ENCODE measurements at places on chromosomes 7 and 10. TPM values are rescaled to one million over a fixed set of nuclear protein-coding genes. Genes with fewer than 3 reads are reported as not detected.
A peak's percentile ranks its signal among the peaks of the same experiment; 100 is the strongest.

PIK3CG gene
- 3.3 TPM for total RNA-seq

- no peaks in the 10 kb centered on the region for H3K36me3 ChIP-seq
- H3K27me3 ChIP-seq: no peaks in the 10 kb centered on the region
- DNase-seq: no peak
- no peak overlapping the region for H3K4me3 ChIP-seq
- H3K27ac ChIP-seq: no peak overlapping the region
These were observed 112.0 kb downstream of the PDE1C start for GRCh38 chr7:31958226-31958625.

DNA sequence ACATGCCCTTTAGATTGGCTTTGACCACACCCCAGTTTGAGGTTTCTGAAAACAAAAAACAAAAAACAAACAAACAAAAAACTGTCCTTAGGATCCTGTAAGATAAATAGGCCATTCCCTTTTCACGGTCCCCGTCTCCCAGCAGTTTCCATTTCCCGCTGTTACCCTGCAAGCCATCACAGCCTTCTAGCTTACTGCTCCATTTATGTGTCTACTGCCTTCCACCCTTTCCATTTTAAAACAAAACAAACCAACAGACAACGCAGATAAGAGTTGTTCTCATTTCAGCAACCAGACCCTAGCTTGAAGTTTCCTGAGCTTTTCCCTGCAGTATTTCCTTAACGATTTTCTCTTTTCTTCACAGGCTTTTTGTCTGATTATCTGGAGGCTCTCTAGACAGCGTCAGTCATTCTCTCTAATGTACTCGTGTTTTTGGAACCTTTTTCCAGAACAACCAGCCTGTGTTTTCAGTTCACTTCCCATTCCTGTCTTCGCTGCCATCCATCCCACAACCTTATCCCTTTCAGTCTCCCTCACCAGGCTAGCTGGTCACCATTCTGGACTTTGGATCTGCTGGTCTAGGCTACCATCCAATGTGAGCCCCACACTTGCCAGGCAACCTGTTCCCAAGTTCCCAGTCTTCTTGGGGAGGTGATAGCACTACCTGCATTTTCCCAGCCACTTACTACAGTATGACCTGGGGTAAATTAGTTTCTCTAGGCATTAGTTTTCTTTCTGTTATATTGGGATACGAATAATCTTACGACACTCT, 317.3 kb upstream of the FZD1 start:
- no peak overlapping the region for H3K4me3 ChIP-seq
- no peaks in the 10 kb centered on the region for H3K36me3 ChIP-seq
- H3K27me3 ChIP-seq: no peaks in the 10 kb centered on the region
- H3K27ac ChIP-seq: no peak overlapping the region
- no peaks in the 10 kb centered on the region for H3K4me1 ChIP-seq

PHKG1 gene
- total RNA-seq: 1.7 TPM

GRCh38 chr7:146146831-146147486, 30.4 kb downstream of the CNTNAP2 start:
- no peaks in the 10 kb centered on the region for H3K27me3 ChIP-seq
- H3K4me3 ChIP-seq: no peak overlapping the region
- DNase-seq: no peak
- no peak overlapping the region for H3K27ac ChIP-seq
- H3K36me3 ChIP-seq: no peaks in the 10 kb centered on the region
- H3K4me1 ChIP-seq: no peaks in the 10 kb centered on the region

DNA sequence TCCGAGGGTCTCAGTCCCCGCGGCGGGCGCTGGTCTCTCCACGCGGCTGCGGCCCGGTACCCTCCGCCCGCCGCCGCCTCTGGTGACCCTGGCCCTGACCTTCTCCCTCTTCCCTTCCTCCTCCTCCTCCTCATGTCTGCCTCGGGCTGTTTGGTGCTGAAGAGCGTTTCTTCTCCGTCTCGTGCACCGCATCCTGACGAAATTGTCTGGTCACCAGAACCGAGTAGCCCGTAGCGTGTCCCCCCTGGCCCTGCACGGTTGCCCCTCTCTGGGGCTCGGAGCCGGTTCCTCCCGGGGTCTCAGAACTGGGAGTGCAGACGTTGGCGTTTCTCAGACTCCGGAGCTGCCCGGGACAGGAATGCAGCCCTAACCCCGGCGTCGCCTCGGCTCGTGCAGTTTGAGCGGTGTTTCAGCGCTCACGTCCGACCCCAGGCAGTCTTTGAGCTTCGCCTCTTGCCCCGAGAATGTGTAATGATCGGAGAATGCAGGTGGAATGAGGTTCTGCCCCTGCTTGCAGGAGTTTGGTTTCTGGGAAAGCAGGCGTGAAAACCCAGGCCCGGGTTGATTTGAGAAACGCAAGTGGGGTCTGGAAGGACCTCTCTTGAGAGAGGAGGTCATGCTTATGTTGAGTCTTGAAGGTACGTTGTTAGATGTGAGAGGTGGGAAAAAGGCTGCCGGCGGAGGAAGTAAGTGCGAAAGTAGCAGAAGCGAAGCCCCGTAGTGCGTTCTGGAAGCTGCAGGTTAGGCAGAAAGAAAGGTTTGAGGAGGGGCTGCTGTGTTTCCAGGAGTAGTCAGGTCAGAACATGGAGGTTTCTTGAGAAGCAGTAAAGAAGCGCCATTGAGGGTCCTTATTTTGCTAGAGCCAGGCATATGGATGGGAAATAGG, 743 bp downstream of the RBM17 start:
- H3K4me1 ChIP-seq: peaks cover 63% of the 10 kb centered on the region
- no peaks in the 10 kb centered on the region for H3K27me3 ChIP-seq
- no peaks in the 10 kb centered on the region for H3K36me3 ChIP-seq
- DNase-seq: no peak
- peak overlapping the region; percentile 99 for H3K4me3 ChIP-seq

DNA sequence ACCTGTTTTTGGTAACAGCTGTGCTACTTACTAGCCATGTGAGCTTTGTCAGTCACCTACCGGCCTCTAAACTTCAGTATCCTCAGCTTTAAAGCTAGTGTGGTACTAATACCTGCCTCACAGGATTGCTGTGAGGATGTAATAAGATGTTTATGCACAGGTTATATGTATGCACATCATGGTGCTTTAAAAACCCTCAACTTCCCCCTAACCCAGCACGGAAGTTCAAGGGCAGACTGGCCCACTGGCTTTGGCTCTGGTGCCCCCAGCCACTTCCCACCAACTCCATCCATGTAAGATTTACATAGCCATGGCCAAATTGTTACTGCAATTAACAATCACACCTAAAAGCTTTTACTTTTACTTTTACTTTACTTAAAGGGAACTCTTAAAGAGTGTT, 676.0 kb upstream of the GALNT17 start:
- no peaks in the 10 kb centered on the region for H3K36me3 ChIP-seq
- peaks cover 12% of the 10 kb centered on the region for H3K4me1 ChIP-seq
- no peaks in the 10 kb centered on the region for H3K27me3 ChIP-seq
- H3K4me3 ChIP-seq: no peak overlapping the region
- no peak for DNase-seq
- H3K27ac ChIP-seq: no peak overlapping the region

GRCh38 chr10:57351076-57351475, 916.6 kb downstream of the IPMK start:
- no peaks in the 10 kb centered on the region for H3K36me3 ChIP-seq
- no peak overlapping the region for H3K27ac ChIP-seq
- no peaks in the 10 kb centered on the region for H3K27me3 ChIP-seq
- DNase-seq: no peak
- no peaks in the 10 kb centered on the region for H3K4me1 ChIP-seq

INHBA gene
- 19.2 TPM for total RNA-seq

- no peak overlapping the region for H3K4me3 ChIP-seq
- H3K36me3 ChIP-seq: no peaks in the 10 kb centered on the region
- no peak overlapping the region for H3K27ac ChIP-seq
- DNase-seq: no peak
- H3K27me3 ChIP-seq: no peaks in the 10 kb centered on the region
These were observed 64.1 kb downstream of the PTPRZ1 start for GRCh38 chr7:121936951-121937623.

HNRNPA2B1 gene
- total RNA-seq: 220 TPM

- no peaks in the 10 kb centered on the region for H3K27me3 ChIP-seq
- no peaks in the 10 kb centered on the region for H3K36me3 ChIP-seq
- H3K4me3 ChIP-seq: no peak overlapping the region
- DNase-seq: no peak
- H3K4me1 ChIP-seq: peaks cover 97% of the 10 kb centered on the region
- H3K27ac ChIP-seq: peak overlapping the region; percentile 86
These were observed 57.4 kb downstream of the INPP5A start for GRCh38 chr10:132595021-132595420.

DNA sequence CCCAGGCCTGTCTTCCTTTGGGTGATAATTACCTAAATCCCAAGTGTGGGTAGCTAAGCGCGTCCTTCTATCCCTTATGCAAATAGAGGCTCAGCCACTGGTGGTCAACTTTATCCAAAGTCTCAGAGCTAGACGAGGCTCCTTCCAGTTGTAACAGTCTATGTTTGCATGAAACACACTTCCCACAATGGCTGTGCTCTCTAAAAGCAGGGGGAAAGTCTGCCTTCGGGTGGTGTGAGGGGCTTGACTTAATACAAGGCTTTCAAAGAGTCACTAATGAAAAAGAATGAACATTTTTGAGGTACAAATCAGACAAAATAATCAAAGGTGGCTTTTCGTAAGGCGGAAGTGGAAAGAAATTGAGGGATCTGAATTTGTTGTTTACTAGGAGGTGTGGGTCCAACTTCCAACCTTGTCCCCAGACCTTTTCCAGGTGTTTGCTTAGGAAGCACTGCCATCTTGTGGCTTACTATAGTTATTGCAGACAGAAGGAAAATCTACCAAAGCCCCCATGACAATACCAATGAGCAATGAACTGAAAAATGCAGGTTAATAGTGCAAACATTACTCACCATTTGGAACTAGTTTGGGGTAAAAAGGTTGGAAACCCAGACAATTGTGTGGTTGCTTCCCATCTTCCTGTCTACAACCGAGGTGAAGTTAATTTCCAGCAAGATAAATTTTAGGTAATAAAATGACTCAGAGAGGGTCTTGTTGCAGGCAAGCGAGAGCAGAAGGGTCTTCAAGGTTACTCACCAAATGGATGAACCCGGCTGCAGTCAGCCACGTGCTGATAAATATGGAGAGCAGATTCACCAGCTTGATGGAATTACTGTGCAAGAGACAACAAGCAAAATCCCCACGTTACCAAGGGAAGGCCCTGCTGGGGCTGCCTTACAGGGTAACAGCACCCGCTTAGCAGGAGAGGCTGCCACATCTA, 525.7 kb downstream of the KCNMA1 start:
- peaks cover 4% of the 10 kb centered on the region for H3K4me1 ChIP-seq
- DNase-seq: peak; percentile 90
- H3K27me3 ChIP-seq: no peaks in the 10 kb centered on the region
- no peak overlapping the region for H3K4me3 ChIP-seq
- H3K36me3 ChIP-seq: peaks cover 7% of the 10 kb centered on the region
- H3K27ac ChIP-seq: no peak overlapping the region

DNA sequence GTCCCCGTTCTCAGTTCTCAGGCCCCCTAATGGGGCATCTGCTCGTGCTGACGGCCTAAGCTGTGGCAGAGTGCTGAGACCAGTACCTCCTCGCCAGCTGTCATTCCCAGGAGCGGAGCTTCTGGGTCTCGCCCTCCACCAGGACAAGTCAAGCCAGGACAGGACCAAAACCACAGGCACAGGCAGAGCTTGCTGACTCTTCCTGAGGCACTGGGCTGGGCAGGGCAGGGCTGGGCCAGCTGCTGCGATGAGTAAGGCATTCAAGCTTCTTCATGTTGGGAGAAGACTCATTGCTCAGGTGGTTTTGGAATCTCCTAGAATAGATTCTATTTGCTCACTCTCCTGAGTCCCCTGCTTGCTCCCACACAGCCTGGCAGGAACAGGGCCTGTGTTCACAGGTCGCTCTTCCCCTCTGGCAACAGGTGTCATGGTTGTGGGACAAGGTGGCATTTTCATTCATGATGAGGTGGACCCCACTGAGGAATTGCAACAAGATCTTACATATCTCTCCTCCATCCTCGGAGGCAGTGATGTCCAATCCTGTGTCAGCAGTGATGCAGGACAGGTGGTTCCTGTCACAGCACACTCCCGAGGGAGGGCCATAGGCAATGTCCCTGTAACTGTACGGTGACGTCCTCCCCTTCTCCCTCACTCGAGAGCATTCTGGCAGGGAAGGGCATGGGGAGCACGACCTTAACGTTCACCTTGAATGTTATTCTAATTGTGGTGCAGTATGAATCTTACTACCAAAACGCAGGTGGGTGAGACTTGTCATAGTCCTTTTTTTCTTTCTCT, 17.0 kb upstream of the SH3PXD2A start:
- H3K4me3 ChIP-seq: no peak overlapping the region
- no peaks in the 10 kb centered on the region for H3K27me3 ChIP-seq
- H3K27ac ChIP-seq: no peak overlapping the region
- no peaks in the 10 kb centered on the region for H3K36me3 ChIP-seq

Data from esophagus muscularis mucosa (tissue), 4 donors.